ENCODE measurements at places on chromosomes 1 and 21.

DNA sequence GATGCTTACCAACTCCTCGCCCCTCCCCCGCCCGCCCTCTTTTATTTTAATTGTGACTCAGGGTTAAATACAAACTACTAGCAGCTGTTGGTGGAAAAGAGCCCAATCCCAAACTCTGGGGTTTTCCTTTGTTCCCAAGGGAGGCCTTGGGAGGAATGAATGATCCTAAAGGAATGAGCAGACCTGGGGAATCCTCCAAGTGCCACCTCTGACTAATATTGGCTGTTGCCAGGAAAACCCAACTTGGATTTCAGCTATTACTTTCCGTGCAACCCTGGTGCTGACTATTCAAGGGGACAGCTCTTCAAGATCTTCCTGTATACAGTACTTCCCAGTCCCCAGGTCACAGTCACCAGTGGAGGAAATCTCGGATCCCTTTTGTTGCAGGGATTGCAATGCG lies 1.3 kb upstream of the S100A10 start:
- no peak for DNase-seq

- no peak for DNase-seq
These were observed 165.3 kb downstream of the SDCCAG8 start for GRCh38 chr1:243420946-243421685.

DNA sequence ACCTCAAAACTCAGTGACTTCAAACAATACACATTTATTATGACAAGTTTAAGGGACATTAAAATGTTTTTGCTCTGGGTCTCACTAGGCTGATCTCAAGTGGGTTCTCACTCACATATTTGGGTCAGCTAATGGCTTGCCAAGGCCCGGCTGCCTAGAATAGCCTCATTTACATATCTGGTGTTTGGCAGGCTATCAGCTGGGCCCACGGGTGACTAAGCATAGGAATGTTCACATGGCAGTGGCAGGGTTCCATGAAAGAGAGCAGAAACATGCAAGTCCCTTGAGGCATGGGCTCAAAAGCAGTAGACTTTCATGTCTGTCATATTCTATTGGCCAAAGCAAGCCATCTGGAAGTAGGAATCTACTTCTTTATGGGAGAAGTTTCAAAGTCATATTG lies 492.6 kb downstream of the KCNT2 start:
- no peak for DNase-seq

- no peak for DNase-seq
These were observed 44.1 kb upstream of the TRAPPC10 start for GRCh38 chr21:43967981-43968380.
